ENCODE measurements at places on chromosomes 13 and 19. TPM values are rescaled to one million over a fixed set of nuclear protein-coding genes. Genes with fewer than 3 reads are reported as not detected.

GRCh38 chr19:30498707-30499106, 126.5 kb downstream of the ZNF536 start:
- no peaks in the 10 kb centered on the region for H3K36me3 ChIP-seq
- DNase-seq, result no peak
- H3K27me3 ChIP-seq, result no peaks in the 10 kb centered on the region
- H3K4me1 ChIP-seq, result no peaks in the 10 kb centered on the region
- H3K4me3 ChIP-seq, result no peak overlapping the region

GRCh38 chr19:38900743-38901190, 998 bp downstream of the NFKBIB start:
- H3K4me1 ChIP-seq, result peaks cover 9% of the 10 kb centered on the region
- peaks cover 3% of the 10 kb centered on the region for H3K36me3 ChIP-seq
- no peaks in the 10 kb centered on the region for H3K27me3 ChIP-seq
- peak; percentile 53 for DNase-seq
- no peak overlapping the region for H3K4me3 ChIP-seq

GRCh38 chr13:79491715-79492114, 10.8 kb downstream of the NDFIP2 start:
- peaks cover 5% of the 10 kb centered on the region for H3K4me1 ChIP-seq
- peak; percentile 58 for DNase-seq
- no peak overlapping the region for H3K27ac ChIP-seq
- no peak overlapping the region for H3K4me3 ChIP-seq

DNA sequence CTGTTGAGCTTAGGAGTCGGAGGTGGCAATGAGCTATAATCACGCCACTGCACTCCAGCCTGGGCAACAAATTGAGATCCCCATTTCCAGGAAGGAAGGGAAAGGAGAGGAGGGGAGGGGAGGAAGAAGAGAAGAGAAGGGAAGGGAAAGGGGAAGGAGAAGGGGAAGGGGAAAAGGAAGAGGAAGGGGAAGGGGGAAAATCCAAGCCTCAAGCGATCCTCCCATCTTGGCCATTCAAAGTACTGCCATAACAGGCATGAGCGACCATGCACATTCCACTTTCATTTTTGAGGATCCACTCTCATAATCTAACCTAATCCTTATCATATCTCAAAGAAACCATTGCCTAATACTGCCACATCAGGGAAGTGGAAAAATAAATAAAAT, 14.9 kb downstream of the ZNF443 start:
- H3K27ac ChIP-seq, result no peak overlapping the region
- DNase-seq, result no peak
- no peaks in the 10 kb centered on the region for H3K4me1 ChIP-seq
- no peak overlapping the region for H3K4me3 ChIP-seq

DNA sequence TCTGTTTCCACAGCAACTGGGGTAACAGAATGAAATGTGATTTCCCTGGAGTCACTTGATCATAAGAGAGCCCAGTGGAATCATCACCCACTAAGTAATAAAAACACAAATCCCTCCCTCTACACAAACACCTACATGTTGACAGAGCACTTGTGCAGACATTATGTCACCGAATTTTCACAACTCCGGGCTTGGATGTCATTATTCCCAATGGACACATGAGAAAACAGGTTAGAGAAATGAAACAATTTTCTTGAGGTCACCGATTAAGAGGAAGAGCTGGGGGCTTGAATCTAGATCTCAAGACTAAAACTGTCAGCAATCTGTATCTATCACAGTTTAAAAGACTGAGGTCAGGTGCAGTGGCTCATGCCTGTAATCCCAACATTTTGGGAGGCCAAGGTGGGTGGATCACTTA, 3.1 kb downstream of the XRCC1 start:
- peaks cover 6% of the 10 kb centered on the region for H3K4me1 ChIP-seq
- no peak for DNase-seq
- no peak overlapping the region for H3K27ac ChIP-seq
- no peaks in the 10 kb centered on the region for H3K27me3 ChIP-seq

POLR1G gene
- total RNA-seq, result 8.3 TPM

SRRM5 gene
- total RNA-seq, result not detected

All from lung (tissue), 17 donors.